ENCODE measurements at places on chromosomes 3 and 15.

DNA sequence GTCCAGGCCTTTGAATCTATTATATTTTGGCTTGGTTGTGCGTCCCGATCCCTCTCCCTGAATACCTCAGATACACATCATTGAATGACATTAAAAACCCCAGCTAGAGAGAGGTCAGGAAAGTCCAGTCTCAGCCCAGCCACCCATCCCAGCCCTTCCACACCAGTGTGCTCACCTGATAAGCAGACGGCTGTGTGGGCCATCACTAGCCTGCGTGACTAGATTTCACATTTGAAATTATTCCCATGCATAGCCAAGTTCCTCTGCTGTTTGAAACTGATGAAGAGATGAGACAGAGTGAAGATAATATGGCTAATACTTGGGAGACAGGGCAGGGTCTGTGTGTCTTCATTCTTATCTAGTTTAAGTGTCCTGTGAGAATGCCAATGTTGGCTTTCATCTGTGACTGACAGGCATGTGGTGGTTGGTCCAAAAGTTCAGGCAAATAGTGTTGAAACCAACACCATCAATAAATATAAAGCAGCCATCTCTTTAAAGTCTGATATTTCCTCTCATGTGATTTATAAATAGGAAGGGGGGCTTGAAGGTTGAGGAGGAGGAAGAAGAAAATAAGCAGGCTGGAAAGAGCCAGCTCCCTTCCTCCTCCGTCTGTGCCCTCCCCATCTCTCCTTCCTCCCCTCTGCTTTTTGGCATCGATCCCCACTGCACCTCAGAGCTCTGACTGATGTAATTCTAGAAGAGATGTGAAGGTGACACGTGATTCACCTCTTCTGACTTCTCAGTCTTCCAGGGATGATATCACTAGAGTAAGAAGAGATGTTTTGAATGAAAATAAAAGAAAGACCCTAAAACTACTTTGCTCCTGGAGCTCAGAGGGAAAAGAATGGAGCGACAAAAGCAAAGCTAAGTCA lies 5.1 kb downstream of the FAM43A start:
- DNase-seq, result no peak

- no peak for DNase-seq
Observed at GRCh38 chr3:43786102-43786501, 95.4 kb downstream of the ABHD5 start.

- DNase-seq, result no peak
Observed at GRCh38 chr3:145942052-145942451, 218.9 kb downstream of the PLOD2 start.

DNA sequence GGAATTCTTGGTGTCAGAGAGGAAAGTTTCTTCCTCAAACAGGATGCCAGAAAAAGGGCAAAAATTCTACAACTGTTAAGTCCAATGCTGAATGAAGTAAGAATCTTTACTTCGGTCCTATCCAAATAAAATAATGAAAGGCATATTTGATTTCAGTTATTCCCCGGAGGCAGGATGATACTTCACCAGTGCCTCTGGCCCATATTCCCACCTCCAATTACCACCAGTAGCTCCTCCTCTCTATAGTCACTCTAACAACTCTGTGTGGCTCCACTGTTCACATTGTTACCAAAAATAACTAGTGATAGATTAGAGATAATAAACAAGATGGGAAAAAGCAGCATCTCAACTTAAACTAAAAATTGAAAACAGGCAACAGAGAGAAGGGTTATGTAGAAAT lies 20.7 kb downstream of the MAP1A start:
- DNase-seq, result no peak

- DNase-seq, result no peak
Observed at GRCh38 chr3:138338811-138339210, 9.2 kb upstream of the NME9 start.

DNA sequence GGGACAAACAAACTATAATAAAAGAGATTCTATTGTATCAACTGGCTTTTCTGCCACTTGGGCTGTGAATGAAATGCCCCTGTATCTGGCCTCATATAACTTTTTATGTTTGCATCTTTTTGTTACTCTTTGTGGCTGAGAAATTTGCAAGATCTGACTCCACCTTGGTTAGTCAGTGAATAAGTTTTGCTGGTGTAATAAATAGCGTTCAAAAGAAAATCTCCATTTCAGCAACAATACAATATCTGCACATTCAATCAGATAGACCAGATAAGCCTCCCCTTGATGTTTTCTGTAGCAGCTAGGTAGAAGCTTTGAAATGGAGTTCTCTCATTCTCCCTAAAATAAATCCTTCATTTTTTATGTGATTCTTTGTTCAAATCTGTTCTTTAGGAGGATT lies 12.0 kb downstream of the TRAT1 start:
- no peak for DNase-seq

DNA sequence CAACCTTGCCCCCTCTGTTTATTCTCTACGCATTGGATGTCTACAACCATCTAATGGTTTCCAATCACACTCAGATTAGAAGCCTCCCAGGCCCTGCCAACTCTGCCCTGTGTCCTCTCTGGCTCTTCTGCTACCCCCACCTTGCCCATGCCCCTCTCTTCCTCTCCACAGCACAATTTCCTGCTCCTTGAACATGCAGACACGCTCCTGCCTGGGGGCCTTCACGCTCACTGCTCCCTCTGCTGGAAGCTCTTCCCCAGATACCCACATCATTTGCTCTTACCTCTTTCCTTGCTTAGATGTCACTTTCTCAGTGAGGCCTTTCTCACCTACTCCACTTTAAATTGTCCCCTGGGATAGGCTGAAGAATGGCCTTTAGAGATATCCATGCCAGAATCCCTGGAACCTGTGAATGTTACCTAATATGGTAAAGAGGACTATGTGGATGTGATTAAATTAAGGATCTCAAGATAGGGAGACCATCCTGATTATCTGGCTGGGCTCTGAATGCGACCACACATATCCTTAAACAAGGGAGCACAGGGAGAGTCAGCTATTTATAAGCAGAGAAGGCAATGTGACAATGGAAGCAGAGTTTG lies 9.9 kb downstream of the KY start:
- DNase-seq, result peak; percentile 52

DNA sequence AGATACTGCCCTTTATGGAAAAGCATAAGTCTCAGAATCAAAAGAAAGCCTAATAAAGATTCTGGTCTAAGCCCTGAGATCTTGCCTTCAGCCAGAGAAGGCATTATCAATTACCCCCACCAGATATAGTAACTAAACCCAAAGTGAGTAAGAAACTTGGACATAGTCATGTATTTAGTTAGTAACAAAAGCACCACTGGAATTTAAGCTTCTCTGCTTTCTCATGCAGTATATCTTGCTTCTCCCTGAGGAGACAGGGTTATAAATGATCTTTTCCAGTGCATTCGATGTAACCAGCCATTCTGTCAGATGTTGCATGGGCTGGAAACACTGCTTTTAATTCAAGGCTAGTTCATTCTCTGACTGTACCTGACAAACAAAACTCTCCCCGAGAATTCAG lies 946.7 kb downstream of the NAALADL2 start:
- no peak for DNase-seq

DNA sequence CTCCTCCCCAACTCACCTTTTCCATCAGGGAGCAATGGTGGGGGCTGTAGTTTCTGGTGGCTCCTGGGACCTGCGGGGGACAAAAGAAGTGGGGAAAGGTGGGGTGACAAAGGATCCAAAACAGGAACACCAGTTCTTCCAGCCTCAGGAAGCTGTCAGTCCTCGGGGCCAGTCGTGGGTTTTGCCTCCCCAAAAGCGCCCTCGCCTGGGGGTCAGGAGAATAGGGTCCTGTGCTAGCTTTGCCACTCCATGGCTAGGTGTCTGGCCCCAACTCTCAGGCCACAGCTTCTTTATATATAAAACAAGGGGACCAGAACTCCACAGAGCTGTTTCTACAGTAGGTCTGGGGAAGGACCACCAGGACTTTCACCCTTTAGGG lies 4.0 kb downstream of the CCDC9B start:
- no peak for DNase-seq

- DNase-seq, result no peak
Observed at GRCh38 chr3:124261306-124261705, 269.4 kb upstream of the ROPN1 start.

- DNase-seq, result no peak
Observed at GRCh38 chr3:170083343-170083742, 45.5 kb downstream of the GPR160 start.

DNA sequence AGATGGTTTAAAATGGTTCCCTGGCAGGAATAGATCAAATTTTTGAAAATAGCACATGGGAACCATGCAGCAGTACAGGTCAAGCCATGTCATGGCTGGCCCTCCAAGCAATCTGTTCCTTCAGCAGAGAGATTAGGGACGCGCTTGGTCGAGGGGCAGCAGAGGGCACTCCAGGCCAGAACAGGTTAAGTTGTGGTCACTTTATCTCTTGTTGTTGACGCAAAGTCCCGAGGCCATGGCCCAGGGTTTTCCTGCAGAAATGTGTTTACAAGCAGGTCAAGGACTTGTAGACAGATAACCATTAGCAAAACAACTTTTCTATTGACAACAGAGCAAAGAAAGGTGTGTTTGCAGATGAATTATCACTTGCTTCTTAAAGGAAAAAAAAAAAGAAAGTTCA lies 570.0 kb upstream of the NR2F2 start:
- no peak for DNase-seq

DNA sequence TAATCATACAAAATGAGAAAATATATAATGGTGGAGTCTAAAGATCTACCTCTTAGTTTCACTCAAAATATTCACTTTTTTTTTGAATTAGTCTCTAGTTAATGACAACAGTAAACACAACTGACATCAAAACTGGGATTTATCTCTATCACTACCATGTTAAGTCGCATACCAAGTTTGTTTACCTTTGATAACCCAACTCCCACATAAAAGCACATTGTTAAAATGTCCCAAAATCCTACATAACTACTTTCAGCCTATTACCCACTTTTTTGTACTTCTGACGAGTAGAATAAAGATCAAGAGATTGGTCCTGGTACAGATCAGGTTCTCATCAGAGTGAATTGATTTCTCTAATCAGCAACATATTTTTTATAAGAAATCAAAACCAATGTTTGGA lies 518.5 kb downstream of the EPHA3 start:
- no peak for DNase-seq

GRCh38 chr3:98600412-98601095 lies 7.1 kb upstream of the CPOX start:
- DNase-seq, result no peak

GRCh38 chr3:17759901-17760300 lies 17.5 kb upstream of the TBC1D5 start:
- no peak for DNase-seq

DNA sequence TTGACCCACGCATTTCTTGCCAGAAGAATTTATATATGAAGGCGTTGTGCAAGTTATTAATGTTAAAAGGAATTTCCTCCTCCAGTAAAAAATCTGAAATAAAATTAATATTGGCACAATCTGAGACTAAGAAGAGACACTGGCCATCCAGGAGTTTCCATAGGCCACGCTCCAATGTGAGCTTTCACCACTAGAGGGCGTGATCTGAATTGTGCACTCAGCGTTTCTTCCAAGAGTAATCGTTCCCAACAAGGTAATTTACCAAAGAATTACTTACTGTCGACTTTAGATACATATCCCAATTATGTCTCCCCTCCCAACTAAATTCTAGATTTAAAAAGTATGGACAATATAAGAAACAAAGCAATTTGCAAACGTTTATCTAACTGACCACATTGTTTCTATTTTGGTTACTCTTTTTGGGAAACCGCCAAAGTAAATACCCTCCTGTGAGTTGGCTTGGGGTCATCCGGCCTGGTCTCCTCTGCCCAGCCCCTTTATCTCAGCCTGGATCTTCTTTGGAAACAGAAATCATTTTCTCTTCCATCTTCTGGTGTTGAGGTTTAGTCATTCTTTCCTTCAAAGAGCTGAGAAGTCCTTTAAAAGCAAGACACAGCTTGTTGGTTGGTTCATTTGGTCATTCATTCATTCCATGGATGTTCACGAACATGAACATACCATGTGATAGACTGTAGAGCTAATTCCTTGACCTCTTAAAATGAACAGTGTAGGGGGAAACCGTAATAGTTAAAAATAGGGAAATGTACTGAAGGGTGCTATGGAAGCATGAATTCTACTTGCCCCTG lies 26.2 kb downstream of the POLR2M start:
- peak; percentile 23 for DNase-seq

GRCh38 chr15:31489281-31489680 lies 162.6 kb downstream of the KLF13 start:
- DNase-seq, result no peak

All from NCI-H1417 (cell line).